ENCODE measurements at places on chromosomes 7 and 10.

GRCh38 chr10:120813085-120813484 lies 38.1 kb upstream of the WDR11 start:
- DNase-seq, result no peak

GRCh38 chr7:105296491-105296890 lies 92.2 kb downstream of the SRPK2 start:
- no peak for DNase-seq

DNA sequence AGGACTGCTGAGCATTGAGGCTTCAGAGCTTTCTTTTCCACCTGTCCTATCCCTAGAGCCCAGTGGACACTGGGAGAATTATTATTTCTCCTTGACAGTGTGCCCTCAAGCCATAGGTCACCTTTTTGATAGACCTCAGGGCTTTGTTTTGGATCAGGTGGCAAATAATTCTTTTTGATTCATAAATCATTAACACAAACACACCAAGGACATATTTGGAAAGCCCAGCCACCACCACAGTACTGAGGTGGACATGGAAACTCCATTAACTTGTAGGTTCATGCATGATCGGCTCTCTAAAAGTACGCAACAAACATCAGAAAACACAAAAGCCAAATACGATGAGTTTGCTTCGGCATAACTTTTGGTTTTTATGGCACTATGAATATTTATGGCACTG lies 17.8 kb upstream of the PLEKHS1 start:
- DNase-seq, result no peak

GRCh38 chr10:69810675-69811397 lies 9.1 kb downstream of the COL13A1 start:
- DNase-seq, result no peak

DNA sequence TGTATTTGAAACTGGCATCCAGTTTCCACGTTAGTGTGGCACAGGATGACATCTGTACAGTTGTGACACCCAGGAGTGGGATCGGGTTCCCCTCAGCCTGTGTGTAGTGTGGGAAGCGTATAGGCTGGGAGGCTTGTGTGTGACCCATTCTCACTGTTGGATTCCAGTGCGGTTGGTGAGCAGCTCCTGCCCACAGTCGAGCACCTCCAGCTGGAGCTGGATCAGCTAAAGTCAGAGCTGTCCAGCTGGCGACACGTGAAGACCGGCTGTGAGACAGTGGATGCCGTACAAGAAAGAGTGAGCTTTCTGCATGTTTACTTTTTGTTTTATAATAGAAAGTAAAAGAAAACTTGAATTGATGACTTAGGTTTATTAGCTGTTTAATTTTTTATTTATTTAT lies 18.7 kb upstream of the GET4 start:
- no peak for DNase-seq

Measured in femur (tissue), 1 donor.